ENCODE measurements at places on chromosomes 6 and 20. TPM values are rescaled to one million over a fixed set of nuclear protein-coding genes. Genes with fewer than 3 reads are reported as not detected.

Gene SCRT2
- not detected for total RNA-seq

Gene COL21A1
- 0.13 TPM for total RNA-seq

Gene HCRTR2
- total RNA-seq, result not detected

Gene OR2H1
- not detected for total RNA-seq
